Activated effector memory CD4-positive, alpha-beta T cell treated with Interleukin-2 at 50 U/mL for 16 hours (primary cell): ENCODE measurements at places on chromosomes 11 and 22.

GRCh38 chr11:119992171-119993051 lies 145.5 kb downstream of the TRIM29 start:
- DNase-seq, result no peak

DNA sequence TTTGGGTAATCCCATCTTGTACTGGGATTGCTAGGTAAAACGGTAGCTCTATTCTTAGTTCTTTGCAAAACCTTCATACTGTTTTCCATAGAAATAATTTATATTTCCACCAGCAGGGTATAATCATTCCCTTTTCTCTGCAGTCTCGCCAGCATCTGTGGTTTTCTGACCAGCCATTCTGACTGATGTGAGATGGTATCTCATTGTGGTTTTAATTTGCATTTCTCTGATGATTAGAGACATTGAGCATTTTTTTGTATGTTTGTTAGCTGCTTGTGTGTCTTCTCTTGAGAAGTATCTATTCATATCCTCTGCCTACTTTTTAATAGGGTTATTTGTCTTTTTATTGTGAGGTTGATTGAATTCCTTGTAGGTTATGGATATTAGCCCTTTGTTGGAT lies 220.9 kb downstream of the PGR start:
- no peak for DNase-seq

DNA sequence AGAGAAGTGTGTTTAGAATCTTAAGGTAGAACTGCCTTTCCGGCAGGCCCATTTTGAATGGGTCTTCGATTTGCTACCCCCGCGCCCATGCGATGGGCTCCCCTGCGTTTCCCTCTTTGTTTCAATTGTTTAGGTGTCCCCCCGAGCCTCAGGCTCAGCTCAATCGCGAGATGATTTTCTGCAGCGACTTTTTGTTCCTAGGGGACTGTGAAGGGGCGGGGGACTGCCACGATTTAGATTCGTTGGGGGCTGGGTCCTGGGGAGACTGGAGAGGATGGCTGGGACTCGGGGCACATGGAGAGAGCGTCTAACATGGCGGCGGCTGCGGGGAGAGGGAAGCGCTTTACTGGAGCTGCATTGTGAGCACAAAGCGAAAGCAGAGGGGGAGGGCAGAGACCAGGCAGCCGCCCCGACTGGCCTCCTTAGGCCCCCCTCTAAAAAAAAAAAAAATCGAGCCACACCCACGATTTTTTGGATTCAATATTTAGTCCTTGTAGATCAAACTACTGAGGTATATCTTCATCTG lies 1.7 kb downstream of the CAPRIN1 start:
- peak; percentile 67 for DNase-seq

DNA sequence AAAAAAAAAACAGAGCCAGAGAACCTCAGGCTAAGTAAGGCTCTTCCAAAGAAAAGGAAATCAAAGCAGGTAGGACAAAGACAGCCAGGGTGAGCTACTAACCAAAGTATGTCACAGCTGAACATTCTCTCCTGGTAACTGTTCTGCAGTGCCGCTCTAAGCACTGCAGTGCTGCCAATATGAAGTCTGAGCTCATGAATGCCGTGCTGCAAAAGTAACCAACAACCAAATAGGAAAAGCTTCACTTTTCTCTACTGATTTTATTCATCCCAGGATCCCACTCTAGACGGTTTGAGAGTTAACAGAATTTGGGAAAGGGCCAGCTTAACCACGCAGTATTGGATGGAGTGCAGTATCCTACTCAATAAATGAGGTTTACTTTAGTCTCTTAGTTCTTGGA lies 3.5 kb downstream of the SIK3 start:
- DNase-seq, result no peak

DNA sequence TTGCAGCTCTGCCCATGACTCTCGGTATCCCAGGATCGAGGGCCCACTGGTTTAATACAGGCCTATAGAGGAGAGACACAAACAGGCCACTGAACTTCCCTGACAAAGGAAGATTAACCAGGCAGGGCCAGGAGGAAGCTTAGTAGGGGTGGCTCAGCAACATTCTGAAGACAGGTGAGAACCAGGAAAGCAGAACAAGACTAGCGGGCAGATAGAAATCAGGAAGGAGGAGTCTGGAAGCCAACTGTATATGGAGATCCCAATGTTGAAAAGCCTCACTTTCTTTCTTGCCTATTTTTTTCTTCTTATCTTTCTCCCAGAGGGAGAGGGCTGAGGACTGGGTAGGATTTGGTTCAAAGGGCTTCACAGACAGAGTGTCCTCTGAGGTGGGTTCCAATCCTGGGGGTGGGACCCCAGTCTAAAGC lies 5.4 kb downstream of the PI4KA start:
- DNase-seq, result no peak

DNA sequence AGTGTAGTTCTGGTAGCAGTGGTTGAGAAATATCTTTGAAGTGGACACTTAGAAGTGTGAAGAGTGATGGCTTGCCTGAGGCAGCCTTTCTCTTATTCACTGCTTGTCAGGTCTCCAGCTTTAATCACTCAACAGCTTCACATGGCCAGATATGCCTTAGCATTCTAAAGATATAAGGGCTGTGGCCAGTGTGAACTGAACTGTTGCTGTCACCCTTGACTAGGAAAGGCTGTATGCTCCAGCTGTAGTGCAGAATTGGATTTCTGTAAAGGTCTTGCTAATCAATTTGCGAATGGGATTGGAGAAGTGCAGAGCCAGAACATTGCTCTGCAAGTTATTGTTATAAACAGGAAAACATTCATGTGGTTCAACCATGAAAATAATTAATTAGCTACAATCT lies 266.7 kb downstream of the TMEM135 start:
- no peak for DNase-seq

DNA sequence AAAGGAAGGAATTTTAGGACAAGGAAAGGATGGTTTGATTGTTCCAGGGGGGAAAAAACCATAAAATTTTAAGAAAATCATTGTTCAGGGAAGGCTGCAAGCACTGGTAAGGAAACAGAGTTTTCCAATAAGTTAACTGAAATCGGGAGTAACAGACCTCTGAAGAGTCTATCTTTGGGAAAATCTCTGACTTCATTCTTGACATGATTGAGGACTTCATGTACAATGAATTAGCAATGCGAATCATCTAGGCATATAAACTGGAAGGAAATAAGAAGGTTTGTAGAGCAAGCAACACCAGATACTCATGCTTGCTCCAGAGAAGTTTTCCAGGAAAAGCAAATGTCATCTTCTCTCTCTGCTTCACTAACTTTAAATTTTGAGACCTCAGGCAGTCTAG lies 18.5 kb downstream of the APLP2 start:
- no peak for DNase-seq

DNA sequence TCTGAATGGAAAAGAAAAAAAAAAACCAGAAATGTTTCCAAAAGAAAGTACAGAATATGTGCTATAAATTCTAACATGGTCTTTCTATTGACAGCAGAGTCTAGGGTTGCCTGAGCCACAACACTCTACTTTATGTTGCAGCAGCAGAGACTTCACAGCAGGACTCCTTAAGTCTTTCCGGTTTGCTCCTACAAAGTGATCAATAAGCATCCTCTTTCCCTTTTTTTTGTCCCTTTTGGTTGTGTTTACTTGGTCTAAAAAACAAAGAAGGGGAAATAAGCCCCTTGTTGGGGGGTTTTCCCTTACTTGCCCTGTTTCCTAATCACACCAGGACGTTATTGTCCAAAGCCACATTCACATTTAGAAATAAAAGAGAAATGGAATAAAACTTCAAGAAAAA lies 163.1 kb upstream of the MPPED2 start:
- no peak for DNase-seq
